Activated CD4-positive, CD25-positive, alpha-beta regulatory T cell treated with anti-CD3 and anti-CD28 coated beads, Interleukin-2, amount 50 U/mL, for 72 hours (primary cell): ENCODE measurements at places on chromosomes 7 and 10.

- DNase-seq = no peak
These were observed 47.3 kb downstream of the JCAD start for GRCh38 chr10:30011956-30012647.

DNA sequence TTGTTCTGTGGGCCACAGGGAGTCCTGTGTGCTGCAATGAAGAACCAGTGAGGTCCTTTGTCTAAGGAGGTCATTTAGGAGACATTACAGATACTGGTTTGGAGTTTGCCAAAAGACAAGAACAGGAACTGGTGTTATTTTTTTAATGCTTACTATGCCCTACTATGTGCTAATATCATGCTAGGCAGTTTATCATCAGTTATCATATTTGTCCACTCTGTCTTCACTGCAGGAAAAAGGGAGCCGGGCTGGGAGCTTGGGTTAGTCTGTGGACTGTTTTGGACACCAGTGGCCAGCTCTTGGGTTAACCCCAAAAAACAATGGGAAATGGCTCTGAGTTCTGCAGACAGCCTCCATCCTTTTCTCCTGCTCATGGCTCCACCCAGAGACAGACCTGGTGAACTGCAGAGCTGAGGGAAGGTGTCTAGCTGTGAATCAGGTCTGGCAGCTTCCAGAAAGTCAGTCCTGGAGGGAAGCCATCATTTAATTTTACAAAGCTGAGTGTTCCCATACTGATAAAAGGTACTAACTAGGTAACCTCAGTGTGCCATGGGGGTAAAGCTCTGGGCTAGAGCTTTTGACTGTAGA is 101.2 kb upstream of the ZNF746 start:
- DNase-seq = no peak

- no peak for DNase-seq
These were observed 7.7 kb downstream of the DPCD start for GRCh38 chr10:101595591-101596433.

GRCh38 chr7:32104766-32105165 is 34.6 kb upstream of the PDE1C start:
- no peak for DNase-seq

DNA sequence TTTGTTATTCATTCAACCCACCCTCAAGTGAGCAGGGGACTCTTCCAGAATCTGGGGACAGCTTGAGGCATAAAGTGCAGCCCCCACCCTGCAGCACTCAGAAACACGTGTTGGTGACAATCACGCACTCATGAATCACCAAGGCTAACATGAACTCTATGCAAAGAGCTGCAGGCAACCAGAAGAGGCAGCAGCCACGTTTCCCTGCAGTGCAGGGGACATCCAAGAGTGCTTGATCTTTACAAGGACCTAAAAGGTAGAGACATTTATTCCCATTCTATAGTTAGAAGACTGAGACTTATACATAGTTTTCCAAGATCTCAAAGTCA is 135.2 kb upstream of the GDF10 start:
- no peak for DNase-seq

- DNase-seq = no peak
These were observed 483.1 kb upstream of the CNTNAP2 start for GRCh38 chr7:145633513-145633912.

GRCh38 chr7:131284702-131285419 is 42.8 kb upstream of the MKLN1 start:
- no peak for DNase-seq

GRCh38 chr7:140724706-140725105 is 28.2 kb downstream of the NDUFB2 start:
- no peak for DNase-seq

DNA sequence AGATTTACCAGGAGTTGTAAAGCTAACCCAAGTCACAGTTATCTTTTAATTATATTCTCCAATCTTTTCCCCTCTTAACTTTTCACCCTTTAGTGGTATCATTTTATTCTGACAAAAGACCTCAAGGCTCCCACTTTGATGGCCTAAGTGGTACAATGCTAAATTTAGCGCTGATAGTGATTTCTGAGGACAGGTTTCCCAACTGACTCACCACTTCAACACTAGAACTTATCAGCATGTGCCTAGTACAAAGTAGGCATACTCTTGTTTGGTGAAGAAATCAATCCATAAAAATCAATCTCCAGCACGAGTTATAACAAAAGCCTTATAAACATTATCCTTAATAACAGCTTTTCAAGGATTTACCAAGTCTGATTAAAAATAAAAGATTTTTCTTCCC is 7.5 kb downstream of the SNX13 start:
- no peak for DNase-seq

DNA sequence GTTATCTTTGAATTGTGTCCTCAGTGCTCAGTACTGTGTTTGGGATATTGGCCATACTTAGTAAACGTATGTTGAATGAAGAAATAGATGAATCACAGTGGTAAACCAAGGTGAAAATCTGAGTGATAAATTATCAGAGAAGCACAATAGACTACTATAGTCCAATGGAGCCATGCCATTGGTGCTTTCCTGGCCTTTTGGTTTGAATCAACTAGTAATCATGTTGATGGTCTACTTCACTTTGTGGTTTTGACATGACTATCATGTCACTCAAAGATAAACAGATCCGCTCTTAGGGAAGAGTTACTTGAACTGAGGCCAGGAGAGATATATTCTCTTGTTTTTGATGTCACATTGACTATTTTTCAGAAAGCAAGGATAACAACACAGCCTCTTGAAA is 86.1 kb upstream of the IGFBP3 start:
- no peak for DNase-seq

DNA sequence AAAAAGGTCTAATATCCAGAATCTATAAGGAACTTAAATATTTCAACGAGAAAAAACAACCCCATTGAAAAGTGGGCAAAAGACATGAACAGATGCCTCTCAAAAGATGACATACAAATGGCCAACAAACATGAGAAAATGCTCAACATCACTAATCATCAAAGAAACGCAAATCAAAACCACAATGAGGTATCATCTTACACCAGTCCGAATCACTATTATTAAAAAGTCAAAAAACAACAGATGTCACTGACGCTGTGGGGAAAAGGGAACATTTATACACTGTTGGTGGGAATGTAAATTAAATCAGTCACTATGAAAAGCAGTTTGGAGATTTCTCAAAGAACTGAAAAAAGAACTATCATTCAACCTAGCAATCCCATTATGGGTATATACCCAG is 6.0 kb downstream of the VWDE start:
- DNase-seq = no peak

- DNase-seq = no peak
These were observed 7.7 kb downstream of the AGMO start for GRCh38 chr7:15554081-15554480.

- no peak for DNase-seq
These were observed 14.4 kb downstream of the POT1 start for GRCh38 chr7:124915242-124915641.

DNA sequence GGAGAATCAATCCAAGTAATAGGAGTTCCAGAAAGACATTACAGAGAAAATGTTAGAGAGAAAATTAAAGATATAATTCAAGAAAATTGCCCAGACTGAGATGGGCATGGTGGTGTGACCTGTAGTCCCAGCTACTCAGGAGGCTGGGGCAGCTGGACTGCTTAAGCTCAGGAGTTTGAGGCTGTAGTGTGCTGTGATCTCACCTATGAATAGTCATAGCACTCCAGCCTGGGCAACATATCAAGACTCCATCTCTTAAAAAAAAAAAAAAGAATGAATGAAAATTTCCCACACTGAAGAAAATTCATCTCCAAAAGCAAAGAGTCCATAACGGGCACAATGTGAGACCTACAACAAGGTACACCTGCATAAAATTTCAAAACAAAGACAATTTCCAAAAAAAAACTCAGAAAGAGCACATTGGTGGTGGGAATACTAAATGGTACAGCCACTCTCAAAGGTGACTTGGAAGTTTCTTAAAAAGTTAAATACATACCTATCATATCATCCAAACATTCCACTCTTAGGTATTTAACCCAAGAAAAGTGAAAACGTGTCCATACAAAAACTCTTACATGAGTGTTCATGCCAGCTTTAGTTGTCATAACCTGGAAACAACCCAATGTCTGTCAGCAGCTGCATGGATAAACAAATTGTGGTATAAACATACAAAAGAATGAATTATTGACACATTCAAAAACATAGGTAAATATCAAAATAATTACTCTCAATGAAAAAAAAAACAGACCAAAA is 6.9 kb upstream of the RGS10 start:
- no peak for DNase-seq

DNA sequence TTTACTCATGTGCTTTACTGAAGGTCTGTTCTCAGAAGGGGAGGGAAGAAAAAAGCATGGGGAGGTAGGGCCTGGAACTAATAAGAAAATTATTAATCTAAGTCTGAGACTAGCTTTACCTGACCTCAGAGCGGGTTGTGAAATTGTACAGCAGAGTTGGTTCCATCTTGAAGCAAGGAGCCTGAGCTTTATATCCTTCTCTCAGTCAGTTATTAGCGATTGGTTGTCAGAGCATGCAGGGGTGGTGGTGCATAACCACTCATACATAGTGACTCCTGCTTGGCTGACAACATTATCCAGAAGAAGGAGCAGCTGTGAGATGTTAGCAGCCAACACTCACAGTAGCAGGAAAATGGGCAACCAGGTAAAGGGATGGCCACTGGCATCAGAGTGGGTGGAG is 976.3 kb upstream of the LRRTM3 start:
- no peak for DNase-seq

- no peak for DNase-seq
These were observed 116.8 kb downstream of the OR13A1 start for GRCh38 chr10:45198486-45199204.

DNA sequence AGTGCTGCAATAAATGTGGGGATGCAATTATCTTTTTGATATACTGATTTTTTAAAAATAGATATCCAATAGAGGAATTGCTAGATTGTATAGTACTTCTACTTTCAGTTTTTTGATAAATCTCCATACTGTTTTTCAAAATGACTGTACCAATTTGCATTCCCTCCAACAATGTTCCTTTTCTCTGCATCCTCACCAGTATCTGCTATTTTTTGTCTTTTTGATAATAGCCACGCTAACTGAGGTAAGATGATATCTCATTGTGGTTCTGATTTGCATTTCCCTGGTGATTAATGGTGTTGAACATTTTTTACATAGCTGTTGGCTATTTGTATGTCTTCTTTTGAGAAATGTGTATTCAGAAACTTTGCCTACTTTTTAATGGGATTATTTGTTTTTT is 217.7 kb upstream of the MTPN start:
- DNase-seq = no peak
